ENCODE measurements at places on chromosomes 16 and 17. TPM values are rescaled to one million over a fixed set of nuclear protein-coding genes. Genes with fewer than 3 reads are reported as not detected.

GRCh38 chr16:19912455-19913339, 28.0 kb upstream of the GPRC5B start:
- DNase-seq, result no peak

GRCh38 chr17:76492123-76492988, 8.9 kb downstream of the RHBDF2 start:
- no peak for DNase-seq

DNA sequence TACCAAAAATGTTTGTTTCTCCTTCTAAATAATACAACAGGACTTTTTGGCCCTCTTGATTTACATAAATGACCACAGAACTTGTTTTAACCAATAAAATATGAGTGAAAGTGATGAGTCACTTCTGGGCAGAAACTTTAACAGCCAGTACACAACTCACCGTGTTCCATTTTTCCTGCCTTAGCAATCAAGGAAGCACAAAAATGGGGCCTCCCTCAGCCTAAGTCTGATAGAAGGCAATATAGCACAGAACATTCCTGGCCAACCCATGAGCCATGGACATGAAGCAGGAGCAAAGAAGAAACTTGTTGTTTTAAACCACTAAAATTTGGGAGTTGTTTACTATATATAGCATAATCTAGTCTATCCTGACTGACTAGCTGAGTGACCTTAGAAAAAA, 61.1 kb upstream of the MTMR4 start:
- no peak for DNase-seq

DNA sequence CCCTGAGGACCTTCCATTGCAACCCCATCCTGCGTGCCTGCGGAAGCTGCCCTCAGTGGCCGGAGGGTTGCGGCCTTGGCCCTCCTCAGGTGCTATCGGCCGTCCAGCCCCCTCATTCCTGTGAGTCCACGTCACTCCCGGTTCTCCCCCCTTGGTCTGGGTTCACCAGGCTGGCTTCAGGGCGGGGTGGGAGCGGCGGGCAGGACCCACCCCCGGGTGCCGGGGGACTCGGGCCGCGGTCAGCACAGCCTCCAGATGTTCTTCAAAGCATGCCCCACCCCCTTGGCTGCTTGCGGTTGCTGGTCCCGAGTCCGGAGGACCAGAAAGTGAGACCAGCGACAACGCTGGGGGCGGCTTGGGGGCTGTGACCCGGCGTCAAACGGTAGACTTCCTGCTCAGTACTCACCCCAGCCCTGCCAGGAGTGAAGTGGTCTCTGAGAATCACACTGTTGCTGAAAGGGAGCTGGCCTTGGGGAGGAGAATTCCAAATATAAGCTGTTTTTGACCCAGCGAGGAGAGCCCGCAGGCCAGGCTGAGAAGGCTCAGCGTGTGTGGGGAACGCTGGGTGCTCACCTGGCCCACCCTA, 4.5 kb downstream of the ZNF469 start:
- no peak for DNase-seq

- no peak for DNase-seq
Observed at GRCh38 chr17:50047488-50048126, 8.3 kb upstream of the ITGA3 start.

DNA sequence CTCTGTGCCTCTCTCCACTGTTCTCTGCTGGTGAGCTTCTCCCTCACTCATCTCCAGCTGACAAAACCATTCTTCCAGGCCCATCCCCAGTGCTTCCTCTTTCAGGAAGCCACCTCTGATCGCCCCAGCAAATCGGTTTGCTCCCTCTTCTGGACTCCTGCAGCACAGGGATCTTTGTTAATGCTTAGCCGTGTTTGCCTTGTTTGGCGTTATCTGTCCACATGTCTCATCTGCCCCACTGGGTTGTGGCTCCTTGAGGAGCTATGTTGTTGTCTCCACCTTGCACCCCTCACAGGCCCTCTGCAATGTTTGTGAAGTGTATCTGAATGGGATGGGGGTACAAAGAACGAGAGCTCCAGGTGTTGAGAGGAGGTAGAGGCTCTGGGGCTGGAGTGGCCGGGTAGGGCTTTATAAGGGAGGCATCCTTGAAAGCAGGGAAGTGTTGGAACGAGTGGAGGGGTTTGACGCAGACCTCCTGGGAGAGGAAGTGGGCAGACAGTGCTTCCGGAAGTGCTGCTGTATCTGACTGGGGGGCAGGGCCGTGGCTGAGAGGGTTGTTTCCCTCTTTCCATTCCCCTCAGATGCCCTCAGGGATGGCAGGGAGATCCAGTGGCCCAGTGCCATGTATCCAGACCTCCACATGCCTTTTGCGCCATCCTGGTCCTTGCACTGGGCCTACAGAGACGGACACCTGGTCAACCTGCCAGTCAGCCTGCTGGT, 27.8 kb downstream of the CASKIN2 start:
- no peak for DNase-seq

DNA sequence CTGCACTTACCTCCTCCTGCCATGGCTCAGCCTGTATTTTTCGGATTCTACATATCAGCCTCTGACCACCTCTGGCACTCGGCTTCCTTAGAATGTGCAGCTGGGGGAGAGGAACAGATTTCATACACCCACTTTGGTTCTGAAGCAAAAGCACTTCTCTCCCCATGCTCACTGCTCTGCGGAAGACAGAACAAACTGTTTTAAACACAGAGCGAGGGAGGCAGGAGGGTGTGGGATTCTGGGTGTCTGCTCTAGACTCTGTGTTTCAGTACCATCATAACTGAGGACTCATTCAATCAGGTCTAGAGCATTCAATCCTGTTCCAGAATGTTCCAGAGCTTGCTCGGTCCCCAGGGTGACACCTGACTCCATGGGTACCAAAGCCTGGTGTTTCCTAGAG, 239.1 kb downstream of the GRIN2A start:
- DNase-seq, result no peak

- no peak for DNase-seq
Observed at GRCh38 chr16:66446737-66447136, 19.6 kb downstream of the BEAN1 start.

DNA sequence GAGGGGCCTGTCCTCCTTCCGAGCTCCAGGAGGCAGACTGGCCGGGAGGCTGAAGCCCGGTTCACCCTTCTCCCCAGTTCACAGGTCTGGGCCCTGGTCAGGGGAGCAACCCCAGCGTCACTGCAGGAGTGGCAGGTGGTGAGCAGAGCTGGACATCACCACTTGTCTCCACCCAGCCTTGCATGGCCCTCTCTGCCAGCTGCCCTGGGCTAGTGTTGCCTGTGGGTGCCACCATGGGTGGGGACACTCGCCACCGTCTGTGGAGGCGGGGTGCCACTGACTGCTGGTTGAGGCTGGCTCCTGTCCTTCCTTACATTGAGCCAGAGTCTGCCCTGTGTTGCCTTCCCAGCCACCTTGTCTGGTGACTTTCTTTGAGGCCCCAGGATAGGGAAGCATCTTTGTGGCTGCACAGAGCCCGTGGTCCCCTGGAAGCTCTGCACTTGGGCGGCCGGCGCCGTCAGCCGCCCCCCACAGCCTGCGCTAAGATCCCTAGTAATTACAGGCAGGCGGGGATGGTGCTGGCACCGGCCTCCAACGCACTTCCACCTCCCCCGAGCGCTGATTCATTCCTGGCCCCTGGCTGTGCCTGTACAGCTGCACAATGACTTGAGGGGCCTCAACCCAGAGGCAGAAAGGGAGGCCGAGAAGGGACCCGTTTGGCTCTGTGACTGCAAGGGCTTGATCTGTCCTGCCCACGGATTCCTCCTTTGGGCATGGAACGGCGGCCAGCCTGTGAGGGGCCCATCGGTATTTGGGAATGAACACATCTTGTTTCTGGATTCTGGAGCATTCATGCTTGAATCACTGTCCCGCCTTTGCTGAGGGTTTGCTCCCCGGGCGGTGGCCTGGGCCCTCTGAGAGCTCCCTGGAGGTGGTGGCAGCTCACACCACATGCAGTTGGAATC, 5.2 kb downstream of the BAIAP2 start:
- DNase-seq, result no peak

- no peak for DNase-seq
Observed at GRCh38 chr17:21242026-21242697, 11.0 kb downstream of the NATD1 start.

GRCh38 chr17:74565126-74565525, 2.2 kb downstream of the CD300H start:
- no peak for DNase-seq

GRCh38 chr16:425740-426114, 278 bp downstream of the RAB11FIP3 start:
- no peak for DNase-seq

DNA sequence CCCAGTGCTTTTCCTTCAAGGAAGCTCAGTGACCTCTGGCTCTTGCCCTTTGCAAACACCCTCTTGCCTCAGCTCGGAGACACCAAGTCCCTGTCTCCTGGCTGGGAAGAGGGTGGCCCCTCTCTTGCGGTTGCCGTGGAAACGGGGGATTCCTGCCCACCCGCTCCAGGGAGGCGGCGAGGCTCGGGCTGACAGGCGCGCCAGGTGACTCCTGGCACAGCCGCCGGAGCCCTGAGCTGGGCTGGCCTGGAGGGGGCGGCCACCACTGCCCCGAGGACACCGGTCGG, 71.4 kb downstream of the ABR start:
- DNase-seq, result no peak

DNA sequence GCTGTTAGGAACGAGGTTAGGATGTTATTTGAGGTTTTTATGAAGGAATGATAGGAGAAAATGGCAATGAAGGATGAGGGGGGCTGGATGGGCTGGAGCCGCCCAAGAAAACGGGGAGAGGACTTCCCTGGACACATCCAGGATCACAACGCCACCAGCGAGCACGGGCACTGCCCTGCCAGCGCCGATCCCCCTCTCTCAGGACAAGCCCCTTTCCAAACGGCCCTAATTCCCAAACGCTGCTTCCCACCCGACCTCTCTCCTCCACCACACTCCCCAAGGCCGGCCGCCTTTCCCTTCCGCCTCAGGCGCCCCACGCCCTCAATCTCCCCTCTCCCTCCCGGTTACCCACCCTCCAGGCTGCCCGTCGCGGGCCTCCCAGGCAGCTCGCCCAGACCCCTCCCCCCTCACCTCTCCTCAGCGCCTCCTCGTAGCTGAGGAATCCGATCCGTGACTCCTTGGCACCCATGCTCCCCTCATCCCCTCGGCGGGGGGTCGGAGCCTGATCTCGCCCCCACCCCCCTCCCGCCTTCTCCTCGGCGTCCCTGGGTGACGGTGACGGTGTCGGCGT, 377 bp downstream of the USP32 start:
- no peak for DNase-seq

DNA sequence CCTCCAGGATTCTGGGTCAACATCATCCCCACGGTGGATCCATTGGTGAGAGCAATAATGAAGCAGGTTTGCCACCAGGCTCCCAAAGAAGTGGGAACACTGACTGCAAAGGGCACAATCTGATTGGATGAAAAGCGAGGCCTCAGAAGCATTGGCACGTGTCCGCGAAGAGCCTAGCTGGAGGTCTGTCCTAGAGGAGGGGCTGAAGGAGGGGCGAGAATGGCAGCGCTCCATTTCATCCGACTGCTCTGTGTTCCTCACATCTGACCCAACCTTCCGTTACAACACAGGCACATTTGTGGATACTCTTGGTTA, 79.9 kb downstream of the MRC2 start:
- DNase-seq, result no peak

DNA sequence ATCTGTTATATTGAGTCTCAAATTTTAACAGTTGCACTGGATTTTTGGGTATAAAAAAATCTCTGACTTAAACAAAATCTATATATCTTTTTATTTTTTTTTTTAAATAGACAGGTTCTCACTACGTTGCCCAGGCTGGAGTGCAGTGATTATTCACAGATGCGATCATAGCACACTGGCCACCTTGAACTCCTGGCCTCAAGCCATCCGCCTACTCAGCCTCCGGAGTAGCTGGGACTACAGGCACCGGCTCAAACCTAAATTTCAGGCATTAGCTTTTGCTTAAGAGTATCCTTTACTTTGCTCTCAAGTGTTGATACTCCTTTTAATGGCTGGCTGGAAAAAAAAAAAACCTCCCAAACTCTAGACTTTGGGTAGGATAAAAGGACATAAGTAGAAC, 61.6 kb downstream of the RPGRIP1L start:
- no peak for DNase-seq

Gene NEUROD2
- 0.23 TPM for polyA plus RNA-seq

Gene SLC16A11
- 0.09 TPM for polyA plus RNA-seq

Gene RASD1
- polyA plus RNA-seq, result 6.4 TPM

Gene FOXJ1
- polyA plus RNA-seq, result not detected

Gene SMPD3
- polyA plus RNA-seq, result 1.2 TPM

Gene RGS9
- 1.9 TPM for polyA plus RNA-seq

Gene KRTAP4-3
- polyA plus RNA-seq, result not detected

Gene MYL4
- polyA plus RNA-seq, result 1,514 TPM

Gene SYT17
- 5.4 TPM for polyA plus RNA-seq

Measured in muscle of arm (tissue), 14 donors.